ENCODE measurements at places on chromosomes 3 and 15.
A peak's percentile ranks its signal among the peaks of the same experiment; 100 is the strongest.

GRCh38 chr3:445960-446359 is 249.4 kb downstream of the CHL1 start:
- no peak for DNase-seq

DNA sequence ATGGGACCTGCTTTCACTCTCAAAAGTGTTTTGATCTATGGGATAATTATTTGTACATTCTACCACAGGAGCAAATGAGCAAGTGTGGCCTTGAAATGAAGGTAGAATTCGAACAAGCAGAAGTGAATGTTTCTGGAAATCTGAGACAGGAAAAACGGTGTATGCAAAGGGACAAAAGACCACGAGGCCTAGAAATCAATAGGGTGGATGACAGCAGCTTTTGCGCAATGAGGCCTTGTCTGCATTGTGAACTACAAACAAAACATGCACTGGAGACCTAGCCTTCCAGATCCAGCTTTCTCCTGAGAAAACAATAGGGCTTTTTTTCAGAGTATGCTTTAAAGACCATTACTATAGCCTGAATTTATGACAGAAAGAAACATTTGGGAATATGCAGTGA is 1137.0 kb downstream of the ROBO2 start:
- no peak for DNase-seq

- no peak for DNase-seq
Measured at GRCh38 chr15:38885471-38885952, 320.9 kb upstream of the RASGRP1 start.

DNA sequence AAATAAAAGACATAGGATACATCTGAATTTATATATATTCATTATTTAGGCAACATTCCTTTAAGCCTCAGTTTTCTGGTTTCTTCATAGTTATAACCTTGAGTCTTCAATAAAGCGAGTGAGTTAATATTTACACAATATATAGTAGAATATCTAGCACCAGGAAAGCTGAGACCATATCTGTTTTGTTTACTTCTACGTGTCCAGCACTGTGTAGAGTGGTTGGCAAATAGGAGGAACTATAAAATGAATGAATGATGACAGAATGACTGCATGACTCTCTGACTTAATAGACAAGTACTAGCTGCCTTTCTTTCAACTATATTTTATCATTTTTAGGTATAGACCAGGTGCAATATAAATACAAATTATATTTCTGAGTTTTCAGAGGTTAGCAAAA is 197.8 kb upstream of the RBMS3 start:
- DNase-seq: no peak

DNA sequence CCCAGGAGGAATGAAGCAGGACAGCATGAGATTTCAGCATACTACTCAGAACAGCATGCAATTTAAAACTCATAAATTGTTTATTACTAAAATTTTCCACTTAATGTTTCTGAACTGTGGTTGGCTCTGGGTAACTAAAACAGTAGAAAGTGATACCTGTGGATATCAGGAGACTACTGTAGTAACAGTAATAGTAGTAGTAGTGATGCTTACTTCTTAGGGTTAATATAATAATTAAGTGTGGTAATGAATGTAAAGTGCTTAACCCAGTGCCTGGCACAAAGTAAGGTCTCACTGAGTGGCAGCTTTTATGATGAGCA is 117.3 kb downstream of the NR1I2 start:
- DNase-seq: no peak

- DNase-seq: no peak
Measured at GRCh38 chr3:133477487-133477886, 77.6 kb downstream of the BFSP2 start.

GRCh38 chr3:79011821-79012529 is 755.8 kb downstream of the ROBO1 start:
- DNase-seq: no peak

DNA sequence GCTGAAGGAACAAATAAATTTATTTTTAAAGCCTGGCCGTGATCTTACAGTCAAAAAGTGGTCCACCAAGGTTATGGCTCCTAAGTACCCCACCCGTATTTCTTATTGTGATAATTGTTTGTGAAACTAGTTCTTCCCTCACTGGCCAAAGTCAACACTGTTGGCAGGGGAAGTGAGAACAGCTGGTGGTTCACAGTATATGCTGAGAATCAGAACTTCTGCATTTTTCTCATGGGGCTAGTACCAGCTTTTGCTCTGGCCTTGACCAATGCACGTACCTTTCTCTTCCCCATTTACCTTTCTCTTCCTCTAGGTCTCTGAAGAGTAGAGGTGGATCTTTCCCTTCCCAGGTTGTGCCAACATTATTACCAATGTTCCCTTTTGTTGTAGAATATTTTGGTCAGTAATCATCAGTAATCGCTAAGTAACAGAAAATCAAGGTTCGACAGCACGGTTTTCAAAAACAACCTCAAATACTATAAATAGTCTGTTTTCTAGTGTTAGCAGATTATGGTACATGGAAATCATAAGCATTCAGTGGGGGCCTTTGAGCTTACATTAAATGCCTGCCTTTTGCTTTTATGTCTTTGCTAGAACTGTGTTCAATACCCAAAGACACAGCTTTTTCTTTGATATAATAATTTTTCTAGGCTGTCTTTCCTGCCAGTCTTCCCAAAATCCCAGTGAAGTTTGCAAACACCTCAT is 268.0 kb downstream of the LPP start:
- DNase-seq: no peak

GRCh38 chr3:16362770-16363169 is 97.8 kb downstream of the OXNAD1 start:
- DNase-seq: no peak

GRCh38 chr15:59587085-59587826 is 24.3 kb upstream of the GCNT3 start:
- DNase-seq: no peak

GRCh38 chr3:108931035-108931434 is 22.6 kb downstream of the GUCA1C start:
- DNase-seq: no peak

DNA sequence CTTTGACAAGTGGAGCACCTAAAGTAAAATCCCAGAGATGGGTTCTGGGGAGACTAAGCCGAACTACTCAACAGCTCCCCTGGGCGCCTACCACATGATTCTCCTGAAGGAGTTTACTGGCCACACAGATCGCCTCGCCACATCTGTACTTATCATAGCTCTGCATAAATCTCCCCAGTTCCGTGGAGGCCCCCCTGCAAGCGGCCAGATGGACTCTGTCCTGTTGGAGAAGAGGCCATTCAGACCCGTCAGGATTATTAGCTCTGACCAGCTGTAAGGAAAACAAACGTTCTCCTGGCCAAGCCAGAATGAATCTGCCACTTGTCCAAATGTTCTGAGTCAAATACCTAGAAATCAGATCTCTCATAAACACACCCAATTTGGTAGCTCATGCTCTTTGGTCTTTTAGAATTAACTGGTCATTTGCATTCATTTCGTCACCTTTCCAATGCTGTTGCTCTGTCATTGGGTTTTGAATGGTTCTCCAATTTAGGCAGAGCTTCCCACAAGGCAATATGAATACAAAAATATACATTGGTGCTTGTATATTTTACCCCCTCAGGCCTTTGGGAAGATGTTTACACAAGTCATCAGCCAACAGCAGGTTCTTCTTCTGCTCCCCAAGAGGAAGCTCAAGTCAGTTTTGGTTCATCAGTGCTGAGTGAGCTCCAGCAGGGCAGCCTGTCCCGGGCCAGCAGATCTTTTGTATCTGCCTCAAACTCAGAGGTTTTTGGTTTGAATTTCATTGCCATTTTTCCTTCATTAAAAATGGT is 124.5 kb downstream of the THSD4 start:
- no peak for DNase-seq

- no peak for DNase-seq
Measured at GRCh38 chr3:28978092-28978491, 302.8 kb upstream of the RBMS3 start.

DNA sequence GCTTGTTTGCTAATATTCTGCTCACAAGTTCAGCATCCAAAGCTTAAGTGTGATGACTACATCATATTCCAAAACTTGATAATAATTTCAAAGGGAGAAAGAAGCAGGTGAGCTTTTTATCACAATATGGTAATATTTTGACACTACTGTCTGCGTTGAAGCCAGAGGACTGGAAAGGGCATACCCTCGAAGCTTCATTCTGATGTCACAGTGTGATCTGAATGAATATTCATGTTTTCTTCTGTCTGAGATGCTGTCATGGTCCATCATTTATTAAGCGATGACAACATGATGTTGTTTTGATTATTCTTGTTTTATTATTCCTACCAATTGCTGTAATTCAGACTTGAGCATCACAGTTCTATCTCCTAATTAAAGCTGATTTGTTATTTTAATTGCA is 625.4 kb downstream of the ZPLD1 start:
- DNase-seq: no peak

GRCh38 chr3:23991306-23991682 is 46.2 kb downstream of the NR1D2 start:
- DNase-seq: no peak

DNA sequence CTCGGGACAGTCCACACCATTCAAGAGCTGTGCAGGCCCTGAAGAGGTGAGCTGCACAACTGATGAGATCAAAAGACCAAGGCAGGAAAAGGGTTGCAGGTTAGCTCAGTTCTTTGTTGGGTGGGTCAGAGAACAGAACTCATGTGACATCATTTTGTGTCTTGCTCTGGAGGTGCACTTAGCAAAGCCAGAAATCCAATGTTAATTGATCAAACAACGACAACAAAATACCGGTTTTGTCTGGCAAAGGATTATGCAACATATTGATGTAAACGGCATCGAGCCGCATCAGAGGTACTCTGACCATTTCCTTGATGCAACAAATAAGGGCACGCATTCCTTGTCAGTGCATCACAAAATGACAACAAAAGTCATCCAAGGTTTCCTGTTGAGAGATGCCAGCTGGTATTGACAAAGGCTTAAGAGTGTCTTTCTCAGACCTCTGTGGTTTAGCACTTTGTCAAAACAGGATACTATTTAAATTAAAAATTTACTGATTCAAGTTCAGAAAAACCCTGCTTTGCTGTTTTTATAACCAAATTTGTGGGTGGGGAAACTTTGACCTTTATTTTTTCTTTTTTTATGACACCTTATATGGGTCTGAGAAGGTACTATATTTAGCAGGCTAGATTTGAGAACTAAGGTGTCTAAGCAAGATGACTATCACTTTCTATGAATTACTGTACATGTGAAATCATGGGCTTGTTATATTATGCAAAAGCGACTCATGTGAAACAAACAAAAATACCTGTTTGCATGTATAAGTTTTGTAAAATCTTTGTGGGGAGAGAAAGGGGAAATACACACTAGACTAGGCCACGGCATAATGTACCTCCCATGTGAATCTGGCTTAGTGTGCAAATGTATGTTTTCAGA is 496.1 kb downstream of the FOXP1 start:
- DNase-seq: peak; percentile 33

DNA sequence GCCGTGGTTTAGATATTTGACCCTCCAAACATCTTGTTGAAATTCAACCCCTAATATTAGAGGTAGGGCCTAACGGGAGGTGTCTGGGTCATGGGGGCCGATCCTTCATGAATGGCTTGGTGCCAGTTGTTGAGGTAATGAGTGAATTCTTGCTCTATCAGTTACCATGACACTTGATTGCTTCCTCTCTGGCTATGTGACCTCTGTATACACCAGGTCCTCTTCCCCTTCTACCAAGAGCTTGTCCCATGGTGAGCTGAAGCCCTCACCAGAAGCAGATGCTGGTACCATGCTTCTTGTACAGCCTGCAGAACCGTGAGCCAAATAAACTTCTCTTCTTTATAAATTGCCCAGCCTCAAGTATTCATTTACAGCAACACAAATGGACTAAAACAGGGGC is 41.8 kb upstream of the TIPARP start:
- DNase-seq: no peak

- no peak for DNase-seq
Measured at GRCh38 chr3:85475346-85475745, 516.6 kb downstream of the CADM2 start.

GRCh38 chr3:107430996-107431245 is 53.7 kb downstream of the CCDC54 start:
- DNase-seq: peak; percentile 6

GRCh38 chr15:91484141-91484540 is 369.4 kb upstream of the SLCO3A1 start:
- DNase-seq: no peak

DNA sequence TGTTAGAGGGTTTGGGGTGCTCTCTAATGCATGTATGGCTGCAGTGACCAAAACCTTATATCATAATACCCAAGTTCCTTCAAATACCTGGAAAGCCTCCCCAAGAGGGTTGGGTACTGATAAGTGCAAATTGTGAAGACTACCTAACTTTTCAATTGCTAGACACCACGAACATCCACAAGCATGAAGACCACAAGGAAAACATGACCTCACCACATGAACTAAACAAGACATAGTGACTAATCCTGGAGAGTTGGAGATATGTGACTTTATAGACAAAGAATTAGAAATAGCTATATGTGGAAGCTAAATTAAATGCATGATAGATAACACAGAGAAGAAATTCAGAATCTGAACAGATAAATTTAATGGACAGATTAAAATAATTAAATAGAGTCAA is 23.9 kb upstream of the AADACL2 start:
- DNase-seq: no peak

- DNase-seq: no peak
Measured at GRCh38 chr3:54988838-54989630, 61.2 kb upstream of the LRTM1 start.

DNA sequence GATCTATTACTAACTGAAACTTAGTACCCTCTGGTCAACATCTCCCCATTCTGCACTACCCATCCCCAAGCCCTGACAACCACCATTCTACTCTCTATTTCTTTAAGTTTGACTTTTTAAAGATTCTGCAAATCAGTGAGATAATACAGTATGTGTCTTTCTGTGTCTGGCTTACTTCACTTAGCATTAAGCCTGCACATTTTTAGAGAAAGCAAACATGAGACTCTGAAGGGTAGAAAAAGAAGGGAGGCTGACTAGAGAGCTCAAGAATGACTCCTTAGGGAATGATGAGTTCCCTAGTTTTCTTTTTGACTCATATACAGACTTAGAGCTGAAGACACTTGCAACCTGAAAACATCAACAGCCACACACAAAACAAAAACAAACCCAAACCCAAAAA is 311.3 kb downstream of the SQOR start:
- DNase-seq: no peak

DNA sequence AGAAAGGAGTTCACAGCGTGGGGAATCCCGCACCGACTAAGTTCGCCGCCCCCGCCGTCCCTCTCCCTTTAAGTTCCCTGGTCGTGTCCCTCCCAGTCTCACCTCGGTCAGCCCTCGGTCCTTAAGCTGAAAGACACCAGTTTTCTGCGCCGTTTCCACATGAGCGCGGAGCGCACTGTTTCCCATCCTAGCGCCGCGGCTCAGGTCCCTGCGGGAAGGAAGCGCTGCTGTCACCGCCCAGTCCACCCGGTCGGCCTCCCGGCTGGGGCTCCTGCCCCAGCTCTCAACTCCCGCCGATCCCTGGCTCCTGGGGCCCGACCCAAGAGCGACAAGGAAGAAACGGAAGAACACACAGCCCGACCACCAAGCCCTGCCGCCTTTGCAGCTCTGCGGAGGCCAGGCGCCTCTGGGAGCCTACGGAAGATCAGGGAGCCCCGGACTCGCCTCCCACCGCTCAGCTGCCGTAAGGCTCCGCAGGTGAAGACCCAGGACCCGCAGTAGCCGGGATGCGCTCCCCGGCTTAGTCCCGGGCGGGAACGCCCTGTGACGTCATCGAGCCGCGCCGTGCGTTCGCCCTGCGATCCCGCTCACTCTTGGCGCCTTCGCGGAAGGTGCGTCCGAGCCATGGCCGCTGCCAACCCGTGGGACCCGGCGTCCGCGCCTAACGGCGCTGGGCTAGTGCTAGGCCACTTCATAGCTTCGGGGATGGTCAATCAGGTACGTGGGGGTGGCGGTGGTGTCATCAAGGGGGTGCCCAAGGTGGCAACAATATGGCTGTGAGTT is at the start of the genes HAUS2 and LRRC57:
HAUS2 (plus strand) TSS at position 590 of the 783 bp plus-strand sequence; CDS start at position 625, 35 bp downstream.
LRRC57 (minus strand) TSS at position 545 of the 783 bp plus-strand sequence; CDS start at position 186, 359 bp downstream.
- DNase-seq: peak; percentile 86

GRCh38 chr3:20317616-20318015 is 131.6 kb upstream of the SGO1 start:
- no peak for DNase-seq

All from T-helper 9 cell (primary cell).